ENCODE measurements at places on chromosomes 2 and 18.

DNA sequence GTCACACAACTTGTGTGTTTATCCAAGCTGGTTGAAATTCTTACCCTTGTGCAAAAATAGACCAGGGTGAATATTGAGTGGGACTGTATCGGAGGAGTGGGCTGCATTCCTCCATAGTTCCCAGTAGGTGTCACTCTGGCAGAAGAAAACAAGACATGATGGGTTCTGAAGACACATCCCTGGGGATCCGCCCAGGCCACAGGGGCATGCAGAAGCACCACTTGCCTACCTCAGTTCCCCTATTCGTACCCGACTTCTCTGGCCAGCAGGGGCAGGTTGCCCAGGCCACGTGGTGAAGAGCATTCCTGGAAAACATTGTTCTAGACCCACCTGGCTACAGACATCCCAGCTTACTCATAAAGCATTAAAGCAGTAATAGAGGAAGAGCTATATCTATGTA is 168.2 kb downstream of the FAM210A start:
- DNase-seq = no peak

- no peak for DNase-seq
Measured at GRCh38 chr2:236671896-236672562, 102.4 kb downstream of the ACKR3 start.

GRCh38 chr2:10009811-10010781 is 33.3 kb upstream of the KLF11 start:
- DNase-seq = peak; percentile 92

DNA sequence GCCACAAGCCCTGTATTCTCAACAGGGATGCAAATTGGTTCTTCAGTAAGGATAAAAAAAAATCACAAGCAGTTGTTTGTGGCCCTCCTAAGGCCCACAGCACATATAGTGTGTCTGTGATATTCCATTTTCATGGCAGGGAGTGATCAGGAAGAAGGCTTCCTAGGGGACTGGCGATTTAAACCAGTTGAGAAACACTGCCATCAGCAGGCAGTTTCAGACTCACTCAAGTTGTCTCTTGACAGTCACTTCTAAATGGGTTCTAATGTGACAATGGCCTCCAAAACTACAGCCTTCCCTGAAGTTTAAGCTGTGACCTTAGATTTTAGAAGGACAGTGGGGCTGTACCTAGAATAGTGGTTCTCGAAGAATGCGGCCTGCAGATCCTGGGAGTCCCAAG is 6.0 kb downstream of the CIAO1 start:
- DNase-seq = no peak

DNA sequence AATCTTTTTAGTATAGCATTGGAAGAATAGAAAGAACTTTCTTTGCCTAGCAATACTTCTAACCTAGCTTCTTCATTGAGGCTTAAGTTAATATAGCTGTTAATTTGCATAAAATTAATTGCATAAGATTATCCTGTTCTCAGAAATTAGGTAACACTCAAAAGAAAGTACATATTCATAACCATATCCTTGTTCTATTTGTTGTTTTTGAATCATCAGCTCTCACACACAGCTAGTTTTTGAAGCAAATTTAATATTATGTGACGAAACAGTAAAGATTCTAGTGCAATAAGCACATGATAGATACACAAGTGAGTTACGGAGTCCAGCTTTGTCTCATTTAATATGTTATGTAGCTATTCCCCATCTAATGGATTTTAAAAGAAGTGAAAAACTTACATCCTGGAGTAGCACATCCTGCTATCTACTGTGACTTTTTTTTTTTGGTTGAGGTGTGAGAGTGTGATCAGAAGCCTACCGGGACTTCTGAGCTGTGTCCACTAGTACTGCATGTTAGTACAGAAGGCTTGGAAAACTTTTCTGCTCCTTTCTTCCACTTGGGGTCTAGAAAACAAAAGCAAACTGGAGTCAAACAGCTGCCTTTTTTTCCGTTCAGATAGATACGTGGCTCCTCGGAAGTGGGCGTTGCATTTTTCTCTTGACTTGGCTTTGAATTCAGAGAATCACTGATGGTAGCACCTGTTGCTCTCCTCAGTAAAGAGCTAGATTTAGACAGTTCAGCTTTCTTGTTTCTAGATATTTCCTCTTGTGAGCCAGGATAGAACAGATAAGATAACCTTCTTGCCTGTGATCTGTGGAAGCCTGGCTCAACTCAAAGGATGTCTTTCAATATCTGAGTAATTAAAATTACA is 27.2 kb downstream of the KDM3A start:
- no peak for DNase-seq

GRCh38 chr2:98378901-98379300 is 32.6 kb downstream of the CNGA3 start:
- no peak for DNase-seq

GRCh38 chr2:46171411-46171953 is 125.7 kb upstream of the EPAS1 start:
- DNase-seq = no peak

- no peak for DNase-seq
Measured at GRCh38 chr2:24892928-24893327, 27.1 kb downstream of the ADCY3 start.

GRCh38 chr2:21890716-21891115 is 766.9 kb downstream of the TDRD15 start:
- DNase-seq = no peak

DNA sequence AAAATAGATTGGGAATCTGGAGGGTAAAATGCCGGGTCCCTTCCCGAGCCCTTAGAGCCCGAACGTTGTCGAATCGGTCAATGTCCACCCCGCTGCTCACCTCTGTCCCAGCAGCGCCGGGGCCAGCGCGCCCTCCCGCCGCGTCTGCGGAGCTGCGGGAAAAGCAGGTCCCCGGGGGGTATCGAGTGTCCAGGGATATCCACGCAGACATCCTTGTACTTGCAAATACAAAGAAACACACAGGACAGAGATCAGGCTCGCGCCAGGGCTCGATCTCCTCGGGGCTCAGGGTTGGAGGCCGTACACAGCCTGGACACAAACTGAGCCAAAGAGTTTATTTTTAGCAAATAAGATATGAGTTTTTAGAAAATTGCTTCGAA is 2.3 kb upstream of the GATA6 start:
- peak; percentile 84 for DNase-seq

DNA sequence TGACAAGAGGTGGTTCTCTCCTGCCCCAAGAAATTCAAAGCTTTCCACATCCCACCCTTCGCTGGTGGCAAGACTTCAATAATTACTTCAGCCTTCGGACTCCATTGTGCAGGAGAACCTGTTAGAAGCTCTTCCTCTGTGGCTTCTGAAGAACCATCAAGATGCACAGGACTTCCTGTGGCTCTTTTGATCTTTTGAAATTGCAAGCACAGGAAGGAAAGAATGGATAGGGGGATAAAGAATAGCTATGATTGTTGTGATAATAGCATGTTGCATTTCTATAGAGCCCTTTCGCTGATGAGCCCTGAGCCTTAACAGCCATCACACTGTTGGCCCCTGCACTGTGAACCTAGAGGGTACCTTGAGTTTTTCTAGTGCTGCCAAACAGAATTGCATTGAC is 7.4 kb downstream of the EPAS1 start:
- no peak for DNase-seq

GRCh38 chr2:63614448-63614968 is 25.7 kb downstream of the MDH1 start:
- DNase-seq = no peak
